GM19239 (cell line): ENCODE measurements at places on chromosomes 12 and 14.

DNA sequence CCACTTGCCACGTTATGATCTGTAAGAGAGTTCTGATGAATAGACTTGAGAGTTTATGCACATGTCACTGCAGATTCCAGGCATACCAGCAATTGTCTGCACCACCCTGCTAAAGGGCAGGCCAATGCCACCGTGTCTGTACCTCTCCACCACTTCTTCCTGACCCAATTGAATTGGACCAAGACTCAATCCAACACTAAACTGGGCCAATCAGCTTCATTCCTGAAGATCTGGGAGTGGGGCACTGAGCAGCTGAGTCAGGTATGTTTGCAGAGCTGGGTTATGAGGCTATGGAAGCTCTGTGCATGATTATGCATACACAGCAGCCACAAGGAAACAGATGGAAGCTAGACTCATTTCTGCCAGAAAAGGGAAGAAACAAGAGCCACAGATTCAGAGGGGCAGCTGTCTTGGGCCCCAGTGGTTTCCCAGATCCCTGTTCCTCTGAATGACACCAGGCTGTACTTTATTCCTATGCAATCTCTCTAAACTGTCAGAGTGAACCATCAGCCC, 28.0 kb downstream of the DAO start:
- DNase-seq: no peak

- no peak for DNase-seq
Measured at GRCh38 chr12:95551305-95551704, at the start of gene USP44. USP44 (minus strand) TSS chr12:95551476; CDS start chr12:95534256, 17,220 bp downstream.

GRCh38 chr14:58275527-58276190, 22.7 kb upstream of the ARID4A start:
- DNase-seq: no peak

GRCh38 chr14:71754422-71755095, 177.7 kb upstream of the RGS6 start:
- no peak for DNase-seq

- no peak for DNase-seq
Measured at GRCh38 chr12:98058838-98059237, 456.6 kb upstream of the TMPO start.

GRCh38 chr12:77087427-77087826, 22.1 kb upstream of the E2F7 start:
- DNase-seq: no peak

GRCh38 chr14:35222872-35223466, 69.2 kb upstream of the PSMA6 start:
- DNase-seq: no peak

- no peak for DNase-seq
Measured at GRCh38 chr12:66297080-66297479, 5.2 kb upstream of the HELB start.

DNA sequence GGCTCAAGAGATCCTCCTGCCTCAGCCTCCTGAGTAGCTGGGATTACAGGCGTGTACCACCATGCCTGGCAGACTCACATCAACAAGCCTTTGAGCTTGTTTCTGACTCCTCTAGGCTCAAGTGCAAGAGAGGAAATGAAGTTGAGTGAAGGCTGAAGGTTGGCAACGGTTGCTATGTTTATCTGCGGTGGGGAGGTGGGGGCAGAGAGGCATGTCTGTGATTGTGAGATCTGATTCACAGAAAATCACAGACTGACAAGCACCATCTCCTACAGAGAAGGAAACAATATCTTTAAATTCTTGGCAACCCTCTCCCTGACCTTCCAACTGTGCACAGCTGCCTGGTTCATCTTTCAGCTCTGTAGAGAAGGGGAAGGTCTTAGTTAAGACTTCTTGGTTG, 22.1 kb upstream of the NINJ2 start:
- DNase-seq: peak; percentile 25

DNA sequence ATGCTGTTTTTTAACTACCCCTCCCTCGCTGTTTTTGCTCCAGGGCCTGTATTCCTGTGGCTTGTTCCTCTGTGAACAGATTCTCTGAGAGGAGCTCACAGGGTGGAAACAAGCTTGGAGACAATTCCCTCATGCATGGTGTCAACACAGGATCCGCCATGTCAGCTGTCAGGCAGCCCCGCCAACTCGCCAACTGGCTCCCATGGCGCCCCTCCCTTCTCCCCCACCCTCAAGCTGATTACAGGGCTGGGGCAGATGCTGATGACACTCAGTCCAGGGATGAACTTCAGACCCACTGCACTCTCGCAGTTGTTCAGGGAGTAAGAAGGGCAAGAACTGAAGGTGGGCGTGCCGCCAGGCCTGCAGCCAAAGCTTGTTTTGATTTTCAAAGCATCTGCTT, 229.9 kb downstream of the NTF3 start:
- DNase-seq: no peak

- no peak for DNase-seq
Measured at GRCh38 chr12:130715998-130716968, at the start of gene RIMBP2. RIMBP2 (minus strand) TSS chr12:130716299; CDS start chr12:130479013, 237,286 bp downstream.

DNA sequence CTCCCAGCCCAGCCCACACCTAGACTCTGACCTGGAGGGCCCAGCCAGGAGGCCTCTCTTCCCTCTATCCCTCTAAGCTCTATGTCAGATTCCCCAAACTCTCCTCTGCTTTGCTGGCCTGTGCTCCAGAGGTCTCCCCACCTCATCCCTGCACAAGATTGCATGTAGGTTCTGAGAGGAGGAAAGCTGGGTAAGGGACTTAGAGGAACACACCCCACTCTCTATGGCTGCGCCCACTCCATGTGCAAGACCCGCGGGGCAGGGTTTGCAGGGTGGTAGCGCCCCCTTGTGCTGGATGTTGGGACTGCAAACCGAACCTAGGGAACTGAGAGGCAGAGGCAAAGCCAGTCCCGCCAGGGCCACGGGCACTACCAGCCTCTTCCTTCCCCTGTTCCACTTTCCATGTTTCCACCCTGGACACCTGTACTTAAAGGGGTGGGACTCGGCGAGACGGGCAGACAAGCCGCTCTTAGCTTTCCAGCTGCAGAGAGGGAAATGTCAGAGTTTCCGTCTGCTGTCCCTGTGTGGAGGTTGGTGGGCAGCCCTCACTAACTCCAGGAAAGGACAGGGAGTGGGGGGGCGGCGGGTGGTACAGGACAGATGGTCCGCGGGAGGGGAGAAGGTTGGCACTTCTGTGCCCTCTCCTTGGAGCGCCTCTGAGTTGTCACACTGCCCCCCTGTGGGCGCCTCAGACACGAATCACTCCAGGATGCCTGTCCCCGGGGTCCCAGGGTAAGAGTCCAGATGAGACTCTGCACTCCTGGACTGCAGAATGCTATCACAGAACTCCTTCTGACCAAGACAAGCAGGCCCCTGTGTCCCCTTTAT, 16.8 kb downstream of the MMP14 start:
- peak; percentile 85 for DNase-seq

DNA sequence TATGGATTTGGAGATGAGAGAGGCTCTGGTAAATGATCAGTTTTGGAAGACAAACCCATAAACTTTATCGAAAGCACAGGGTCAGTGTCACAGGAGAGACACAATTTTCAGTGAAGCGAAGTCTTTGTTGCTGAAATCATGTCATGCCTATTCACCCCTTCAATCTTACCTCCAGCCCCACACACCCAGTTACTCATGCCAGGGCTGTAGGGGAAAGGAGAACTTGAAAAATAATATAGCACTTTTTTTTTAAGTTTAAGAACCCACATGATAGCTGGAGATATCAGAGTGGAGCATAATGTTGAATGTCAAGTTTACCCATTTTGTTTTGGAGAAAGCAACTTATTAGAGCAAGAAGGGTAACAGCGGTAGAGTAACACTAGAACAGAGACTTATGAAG, 107.4 kb downstream of the SSPN start:
- no peak for DNase-seq

DNA sequence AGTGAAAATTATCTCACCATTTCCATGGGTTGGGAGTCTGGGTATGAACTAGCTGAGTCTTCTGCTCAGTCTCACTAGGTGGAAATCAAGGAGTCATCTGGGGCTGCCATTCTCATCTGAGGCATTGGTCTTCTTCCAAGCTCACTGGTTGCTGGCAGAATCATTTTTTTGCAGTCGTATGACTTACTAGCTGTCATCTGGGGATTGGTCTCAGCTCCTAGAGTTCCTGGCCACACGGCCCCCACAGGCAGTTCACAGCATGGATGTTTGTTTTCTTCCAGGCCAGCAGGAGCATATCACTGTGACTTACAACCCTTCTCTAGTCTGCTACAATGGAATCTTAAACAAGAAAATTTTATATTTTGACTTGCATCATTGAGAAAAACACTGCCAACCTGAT, 18.6 kb upstream of the OR10AD1 start:
- no peak for DNase-seq

DNA sequence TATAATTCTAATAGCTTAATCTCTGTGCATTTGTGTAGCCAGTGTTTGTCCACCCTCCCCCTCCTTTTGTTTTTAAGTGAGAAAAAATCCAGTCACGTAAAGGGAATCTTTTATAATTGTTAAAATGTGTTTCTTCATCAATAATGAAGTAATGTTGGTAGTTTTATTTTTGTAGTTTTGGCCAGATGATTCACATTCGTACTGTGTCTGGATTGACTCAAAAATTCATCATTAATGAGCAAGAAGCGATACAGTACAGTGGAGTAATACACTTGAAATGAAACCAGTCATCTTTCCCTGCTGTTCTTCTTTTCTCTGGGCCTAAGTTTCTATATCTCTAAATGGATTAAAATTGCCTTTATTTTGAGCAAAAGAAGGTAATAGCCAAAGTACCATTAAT, 86.5 kb downstream of the SRGAP1 start:
- no peak for DNase-seq

GRCh38 chr12:33967760-33968159, 54.5 kb upstream of the ALG10 start:
- no peak for DNase-seq

DNA sequence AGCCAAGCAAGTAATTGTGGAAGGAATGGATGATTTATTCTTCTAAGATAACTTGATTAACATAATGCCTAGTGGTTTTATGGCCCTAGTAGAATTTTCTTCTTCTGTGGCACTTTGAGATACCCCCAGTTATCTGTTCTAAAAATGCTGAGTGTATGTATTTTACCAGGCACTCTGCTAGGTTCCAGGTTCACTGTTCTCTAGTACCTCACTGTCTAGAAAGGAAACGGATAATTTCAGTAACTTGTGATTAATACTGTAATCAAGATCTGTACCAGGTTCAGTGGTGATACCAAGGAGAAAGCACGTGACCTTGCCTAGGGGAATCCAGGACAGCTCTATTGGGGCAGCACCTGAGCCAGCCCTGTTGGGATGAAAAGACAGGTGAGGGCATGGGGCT, 8.0 kb downstream of the ANO6 start:
- no peak for DNase-seq
